ENCODE measurements at places on chromosomes 2 and 18.

- DNase-seq: no peak
Measured at GRCh38 chr2:10064932-10065772, 15.1 kb downstream of the CYS1 start.

DNA sequence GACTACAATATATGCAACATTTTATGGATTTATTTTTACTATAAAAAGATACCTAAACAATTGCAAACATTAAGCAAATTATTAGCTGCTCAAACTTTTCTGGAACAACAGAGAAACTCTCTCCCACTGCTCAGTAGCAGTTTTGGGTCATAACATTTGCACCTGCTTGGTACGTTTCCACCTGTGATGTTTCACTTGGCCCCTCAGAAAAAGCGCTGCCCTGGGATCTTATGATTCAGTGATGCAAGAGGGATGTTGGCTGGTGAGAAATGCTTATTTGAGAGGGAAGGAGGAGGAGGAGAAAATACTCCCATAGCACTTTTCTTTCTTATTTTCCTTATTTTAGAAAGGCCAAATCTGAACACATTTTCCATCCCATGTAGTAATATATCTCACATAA is 9.2 kb downstream of the IRS1 start:
- DNase-seq: no peak

DNA sequence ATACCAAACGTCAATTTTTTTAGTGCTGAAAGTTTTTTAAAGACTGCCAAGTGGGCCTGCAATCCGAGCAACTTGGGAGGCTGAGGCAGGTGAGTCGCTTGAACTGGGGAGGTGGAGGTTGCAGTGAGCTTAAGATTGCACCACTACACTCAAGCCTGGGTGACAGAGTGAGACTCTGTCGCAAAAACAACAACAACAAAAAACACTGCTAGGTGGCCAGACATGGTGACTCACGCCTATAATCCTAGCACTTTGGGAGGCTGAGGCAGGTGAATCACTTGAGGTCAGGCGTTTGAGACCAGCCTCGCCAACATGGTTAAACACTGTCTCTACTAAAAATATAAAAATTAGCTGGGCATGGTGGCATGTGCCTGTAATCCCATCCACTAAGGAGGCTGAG is 202.8 kb upstream of the COPS8 start:
- DNase-seq: no peak

- DNase-seq: no peak
Measured at GRCh38 chr2:156845806-156846558, 409.8 kb downstream of the GPD2 start.

DNA sequence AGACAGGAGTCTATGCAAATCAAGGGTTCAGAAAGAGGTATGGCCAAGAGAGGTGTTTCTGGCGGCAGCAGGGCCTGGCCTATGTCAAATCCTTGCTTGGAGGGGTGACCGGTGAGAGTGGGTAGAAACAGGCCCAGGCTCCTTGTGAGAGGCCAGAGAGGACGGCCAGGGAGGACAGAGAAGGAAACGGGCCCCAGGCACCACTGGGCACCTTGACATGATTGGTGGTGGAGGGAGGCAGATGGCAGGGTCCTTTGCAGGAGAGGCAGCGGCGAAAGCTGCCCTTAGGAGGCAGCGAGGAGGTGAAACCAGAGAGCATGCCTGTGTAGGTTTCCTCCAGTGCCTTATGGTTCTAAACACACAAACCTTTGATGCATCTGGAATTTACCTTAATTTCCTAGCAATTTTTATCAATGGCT is 6.2 kb downstream of the RAMP1 start:
- no peak for DNase-seq

- DNase-seq: no peak
Measured at GRCh38 chr2:120869730-120870466, 134.2 kb downstream of the GLI2 start.

GRCh38 chr18:73827801-73828200 is 319.8 kb downstream of the FBXO15 start:
- no peak for DNase-seq

DNA sequence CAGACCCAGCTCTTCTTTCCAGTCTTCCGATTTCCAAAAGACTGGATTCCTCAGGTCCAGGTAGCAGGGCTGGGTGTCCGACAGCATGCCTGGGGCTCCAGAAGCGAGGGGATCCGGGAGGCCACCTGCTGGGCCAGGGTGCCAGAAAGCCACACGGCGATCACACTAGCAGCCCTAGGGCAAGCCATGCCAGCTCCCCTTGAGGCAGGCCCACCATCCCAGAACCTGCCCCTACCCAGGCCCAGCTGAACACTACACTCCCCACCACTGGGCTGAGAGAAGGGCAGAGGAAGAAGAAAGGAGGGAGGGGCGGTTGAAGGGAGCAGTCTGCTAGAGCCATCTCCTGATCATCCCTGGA is 163.1 kb downstream of the TNS1 start:
- DNase-seq: no peak

DNA sequence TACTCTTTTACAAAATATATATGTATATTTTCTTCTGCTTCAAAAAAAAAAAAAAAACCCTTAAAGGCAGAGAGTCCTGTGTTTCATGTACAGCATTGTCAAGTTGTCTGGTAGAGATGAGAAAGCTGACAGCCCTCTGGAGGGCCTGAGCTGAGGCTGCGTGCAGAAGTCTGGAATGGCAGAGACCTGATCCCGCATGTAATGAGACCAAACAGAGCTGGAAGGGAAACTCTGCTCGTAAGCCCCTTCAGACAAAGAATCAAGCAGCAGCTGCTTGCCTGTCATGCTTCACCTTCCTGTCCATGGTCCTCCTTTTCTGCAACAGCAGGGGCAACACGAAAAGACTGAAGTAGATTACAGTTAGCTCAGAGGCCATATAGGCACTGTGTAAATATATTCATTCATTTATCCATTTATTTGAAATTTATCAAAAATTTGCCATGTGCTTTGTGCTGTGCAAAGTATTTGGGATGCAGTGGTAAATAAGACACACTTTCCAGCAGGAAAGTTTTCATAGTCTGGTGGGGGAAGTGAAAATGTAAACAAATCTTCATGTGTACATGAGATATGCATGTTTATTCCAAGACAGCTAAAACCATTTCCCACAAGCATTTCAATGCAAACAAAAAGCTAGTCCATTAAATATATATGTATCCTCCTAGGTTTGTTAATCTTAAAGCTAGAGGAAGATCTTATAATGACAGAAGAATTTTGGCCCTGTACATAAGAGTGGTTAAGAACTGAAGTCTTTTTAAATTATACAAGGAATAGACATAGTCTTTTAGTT is 912.7 kb downstream of the CPS1 start:
- no peak for DNase-seq

- no peak for DNase-seq
Measured at GRCh38 chr2:33529771-33530481, 53.5 kb downstream of the RASGRP3 start.

DNA sequence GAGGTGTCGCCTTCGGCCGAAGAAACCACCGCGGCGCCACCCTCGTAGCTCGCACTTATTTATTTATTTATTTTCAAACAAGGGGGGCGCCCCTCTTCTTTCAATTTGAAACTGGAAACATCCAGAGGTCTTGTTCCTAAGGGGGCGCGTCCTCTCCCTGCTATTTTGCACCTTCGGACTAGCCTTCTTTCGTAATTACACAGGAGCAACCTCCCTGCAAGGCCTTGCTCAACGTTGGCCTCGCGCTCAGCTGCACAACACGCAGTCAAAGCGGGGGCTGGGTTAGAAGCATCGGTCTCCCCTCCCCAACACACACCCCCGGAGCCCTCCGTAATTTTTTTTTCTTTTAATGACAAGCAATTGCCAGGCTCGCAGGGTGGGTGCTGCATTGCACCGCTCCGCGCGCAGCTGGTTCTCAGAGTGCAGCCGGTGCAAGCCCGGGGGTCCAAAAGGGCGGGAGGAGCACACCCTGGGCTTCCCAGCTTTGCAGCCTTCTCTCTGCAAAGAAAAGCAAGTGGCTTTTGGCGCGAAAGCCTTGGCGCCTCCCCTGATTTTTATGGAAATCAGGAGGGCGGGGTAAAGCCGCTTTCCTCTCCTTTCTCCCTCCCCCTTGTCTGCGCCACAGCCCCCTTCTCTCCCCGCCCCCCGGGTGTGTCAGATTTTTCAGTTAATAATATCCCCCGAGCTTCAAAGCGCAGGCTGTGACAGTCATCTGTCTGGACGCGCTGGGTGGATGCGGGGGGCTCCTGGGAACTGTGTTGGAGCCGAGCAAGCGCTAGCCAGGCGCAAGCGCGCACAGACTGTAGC is at the start of gene MYCN:
Gene MYCN, plus strand, starts transcription at position 697 of the 807 bp plus-strand sequence. CDS start 1,515 bp downstream, outside the sequence.
- peak; percentile 78 for DNase-seq

GRCh38 chr2:19577723-19578122 is 219.3 kb upstream of the OSR1 start:
- DNase-seq: no peak

- DNase-seq: peak; percentile 54
Measured at GRCh38 chr2:206083602-206084438, 2.2 kb downstream of the INO80D start.

DNA sequence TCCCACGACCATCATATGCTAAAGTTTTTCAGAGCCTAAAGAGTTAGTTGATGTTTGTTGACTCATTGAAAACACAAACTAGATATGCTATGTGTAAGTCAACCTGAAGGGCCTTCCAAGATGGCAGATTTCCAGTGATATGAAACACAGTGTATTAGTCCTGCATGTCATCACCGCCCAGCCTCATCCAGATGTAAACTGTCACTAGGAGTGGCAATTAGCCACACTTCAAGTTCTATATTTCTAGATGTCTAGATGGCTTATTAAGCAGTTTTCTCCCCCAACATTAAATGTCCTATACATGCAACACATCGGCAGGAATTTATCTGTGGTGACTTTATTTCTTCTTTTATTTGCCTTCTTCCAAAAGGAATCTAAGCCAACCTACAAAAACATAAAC is 444.1 kb upstream of the SMIM21 start:
- DNase-seq: no peak

DNA sequence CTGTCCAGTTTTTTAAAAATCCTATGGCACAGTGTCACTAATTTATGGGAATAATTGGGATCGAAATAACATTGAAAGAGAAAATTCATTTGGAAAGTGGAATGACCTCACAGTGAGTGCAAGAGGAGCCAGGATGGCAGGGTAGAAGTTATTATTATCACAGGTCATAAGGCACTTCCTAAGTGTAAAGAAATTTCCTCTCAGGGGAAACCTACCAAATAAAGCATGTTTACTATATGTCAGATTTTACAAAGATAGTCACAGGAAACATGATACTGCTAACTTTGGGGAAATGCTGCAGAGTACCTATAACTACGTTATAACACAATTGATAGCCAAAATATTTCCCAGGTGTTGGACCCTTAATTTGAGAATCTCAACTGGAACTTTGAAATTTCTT is 226.3 kb upstream of the SMAD7 start:
- no peak for DNase-seq
